ENCODE measurements at places on chromosomes 7 and 10.

- no peak for DNase-seq
These were observed 25.8 kb downstream of the AKR1E2 start for GRCh38 chr10:4851846-4852245.

- DNase-seq, result no peak
These were observed 47.8 kb downstream of the BRI3 start for GRCh38 chr7:98329100-98329790.

- no peak for DNase-seq
These were observed 401 bp downstream of the LRRC27 start for GRCh38 chr10:132332433-132332754.

- DNase-seq, result peak; percentile 37
These were observed 356.2 kb upstream of the LRGUK start for GRCh38 chr7:133770863-133771492.

DNA sequence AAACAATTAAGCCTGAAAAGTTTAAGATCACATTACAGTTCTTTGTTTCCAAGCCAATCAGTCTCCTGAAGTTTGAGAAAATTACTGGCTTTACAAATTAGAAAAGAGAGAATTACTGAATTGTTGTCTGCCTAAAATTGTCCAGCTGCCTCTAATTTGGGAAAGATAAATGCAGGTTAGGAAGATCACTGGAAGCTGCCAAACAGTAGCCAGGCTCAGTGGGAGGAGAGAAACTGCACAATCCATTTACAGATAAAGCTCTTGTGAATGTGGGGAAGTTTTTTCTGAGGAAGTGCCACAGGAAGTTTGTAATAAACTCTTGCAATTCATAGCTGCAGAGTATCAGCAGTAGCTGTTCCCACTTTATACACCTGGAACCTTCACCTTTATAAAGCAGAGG is 100.7 kb downstream of the IQUB start:
- no peak for DNase-seq

DNA sequence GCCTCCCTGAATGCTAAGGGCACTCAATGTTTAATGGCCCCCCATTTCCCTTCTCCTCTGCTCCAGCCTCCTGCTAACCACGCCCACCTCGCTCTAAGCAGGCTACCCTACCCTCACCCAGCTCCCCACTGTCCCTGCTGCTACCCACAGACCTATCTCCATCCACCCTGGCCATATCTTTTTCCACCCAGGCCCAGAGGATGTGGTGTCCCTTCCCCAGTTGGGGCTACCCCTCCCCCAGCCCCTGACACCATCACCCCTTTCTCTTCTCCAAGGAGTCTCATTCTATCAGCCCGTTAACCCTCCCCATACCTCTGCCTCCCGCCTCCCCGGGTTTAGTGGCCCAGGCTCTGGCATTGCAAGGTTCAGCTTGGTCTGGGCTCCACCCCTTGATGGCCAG is 28.9 kb upstream of the PPIF start:
- DNase-seq, result no peak

GRCh38 chr10:75487755-75488125 is 56.3 kb downstream of the LRMDA start:
- DNase-seq, result no peak

- no peak for DNase-seq
These were observed 378.0 kb upstream of the PODXL start for GRCh38 chr7:131934452-131934851.

DNA sequence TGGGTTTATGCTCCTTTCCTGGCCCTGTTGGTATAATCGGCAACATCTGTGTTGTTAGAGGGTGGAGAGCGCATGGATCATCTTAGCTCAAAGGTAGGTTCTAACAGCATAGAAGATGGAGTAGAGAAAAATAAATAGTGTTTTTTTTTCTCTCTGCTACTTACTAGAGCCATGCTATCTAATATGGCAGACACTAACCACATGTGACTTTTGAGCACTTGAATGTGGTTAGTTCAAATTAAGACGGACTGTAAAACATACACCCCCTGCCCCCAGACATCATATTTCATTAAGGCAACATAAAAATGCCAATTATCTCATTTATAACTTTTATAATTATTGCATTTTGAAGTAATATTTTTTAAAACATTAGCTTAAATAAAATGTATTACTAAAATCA is 525.1 kb downstream of the KIF20B start:
- no peak for DNase-seq

- DNase-seq, result no peak
These were observed 117.3 kb upstream of the TEX47 start for GRCh38 chr7:88912852-88913251.

GRCh38 chr10:11087372-11087771 is 69.7 kb downstream of the CELF2 start:
- no peak for DNase-seq

GRCh38 chr7:94973844-94974243 is 66.5 kb downstream of the PPP1R9A start:
- no peak for DNase-seq

DNA sequence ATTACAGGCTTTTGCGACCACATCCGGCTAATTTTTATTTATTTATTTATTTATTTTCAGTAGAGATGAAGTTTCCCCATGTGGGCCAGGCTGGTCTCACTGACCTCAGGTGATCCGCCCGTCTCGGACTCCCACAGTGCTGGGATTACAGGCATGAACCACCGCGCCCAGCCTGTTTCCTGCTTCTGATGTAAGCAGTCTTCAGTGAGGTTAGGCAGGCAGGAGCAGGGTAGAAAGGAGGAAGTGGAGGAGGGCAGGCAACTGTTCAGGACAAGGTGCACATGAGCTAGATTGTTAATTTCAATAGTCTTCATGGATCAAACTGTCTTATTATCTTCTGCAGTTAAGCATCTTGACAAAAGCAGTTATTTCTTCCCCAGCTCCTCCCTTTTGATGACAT is 605.0 kb downstream of the CCSER2 start:
- no peak for DNase-seq

- DNase-seq, result no peak
These were observed 105.3 kb downstream of the CPXM2 start for GRCh38 chr10:123786306-123786705.

GRCh38 chr10:127047878-127048238 is 142.6 kb downstream of the DOCK1 start:
- DNase-seq, result no peak

GRCh38 chr10:62437696-62438095 is 63.5 kb downstream of the ZNF365 start:
- peak; percentile 40 for DNase-seq

DNA sequence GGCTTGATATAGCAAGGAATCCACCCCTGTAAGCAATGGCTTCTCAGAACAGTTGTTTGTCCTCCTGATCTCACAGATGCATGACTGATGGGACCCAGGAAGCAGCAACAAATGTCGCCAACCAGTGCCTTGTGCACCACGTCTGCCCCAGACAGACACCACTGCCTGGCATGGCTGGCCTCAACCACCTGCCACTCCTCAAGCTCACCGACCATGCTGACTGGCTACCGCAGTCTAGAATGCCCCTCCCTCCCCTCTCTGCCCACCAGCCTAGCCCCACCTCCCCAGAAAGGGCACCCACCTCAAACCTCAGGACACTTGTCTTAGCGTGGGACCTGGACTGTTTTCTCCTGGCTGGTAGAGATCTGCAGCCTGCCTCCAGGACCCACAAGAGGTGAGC is 24.0 kb downstream of the LRRC20 start:
- no peak for DNase-seq

DNA sequence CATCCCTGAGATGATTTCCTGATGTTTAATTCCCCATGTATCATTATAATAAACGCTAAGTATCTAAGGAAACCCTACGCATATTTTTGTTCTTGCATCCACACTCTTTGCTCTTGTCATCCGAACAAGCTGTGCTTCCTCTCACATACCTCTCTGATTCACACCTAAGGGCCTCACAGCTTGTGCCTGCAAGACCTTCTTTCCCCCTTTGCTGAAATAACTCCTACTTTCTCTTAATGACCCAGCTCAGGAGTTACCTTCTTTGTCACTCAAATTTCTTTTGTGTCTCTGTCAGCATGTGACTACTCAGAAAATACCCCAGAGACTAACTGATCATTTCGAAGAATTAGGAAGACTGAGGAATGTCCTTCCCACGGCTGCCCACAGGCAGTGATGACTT is 209.3 kb upstream of the IMMP2L start:
- DNase-seq, result no peak

DNA sequence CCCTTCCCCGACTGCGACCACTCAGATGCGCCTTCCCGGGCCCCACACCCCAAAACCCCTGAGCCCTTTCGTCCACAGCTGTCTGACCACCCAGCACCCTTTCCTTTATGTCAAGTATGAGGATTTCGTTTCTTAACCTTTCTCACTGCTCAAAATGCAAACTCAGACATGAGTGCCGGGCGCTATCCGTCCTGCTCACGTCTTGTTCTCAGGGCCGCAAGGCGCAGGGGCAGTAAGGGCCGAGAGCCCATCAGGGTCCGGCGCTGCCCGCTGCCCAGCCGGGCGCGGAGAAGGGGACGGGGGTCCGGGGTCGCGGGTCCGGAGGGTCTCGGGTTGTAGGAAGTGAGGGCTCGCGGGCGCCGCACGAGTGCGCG is 670 bp upstream of the RBM33 start:
- DNase-seq, result no peak

DNA sequence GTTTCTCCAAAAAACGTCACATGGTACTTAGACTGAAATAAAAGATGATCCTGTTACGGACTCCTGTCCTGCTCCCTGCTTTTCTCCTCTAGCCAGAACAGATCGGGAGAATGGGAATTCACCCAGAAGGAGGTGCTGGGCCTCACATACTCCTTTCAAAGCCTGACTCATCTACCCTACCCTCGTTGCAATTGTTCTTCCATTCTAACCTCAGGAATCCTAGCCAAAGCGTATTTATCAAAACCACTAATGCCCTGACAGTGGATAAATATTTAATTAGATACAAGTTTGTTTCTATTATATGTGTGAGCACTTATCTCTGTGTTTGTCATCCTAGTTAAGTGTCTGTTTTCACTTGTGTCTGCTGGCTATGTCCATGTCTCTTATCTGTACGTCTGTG is 21.7 kb downstream of the ZCWPW1 start:
- DNase-seq, result no peak
